Nephron progenitor cell (in vitro differentiated cells): ENCODE measurements at places on chromosomes 7 and 10.

DNA sequence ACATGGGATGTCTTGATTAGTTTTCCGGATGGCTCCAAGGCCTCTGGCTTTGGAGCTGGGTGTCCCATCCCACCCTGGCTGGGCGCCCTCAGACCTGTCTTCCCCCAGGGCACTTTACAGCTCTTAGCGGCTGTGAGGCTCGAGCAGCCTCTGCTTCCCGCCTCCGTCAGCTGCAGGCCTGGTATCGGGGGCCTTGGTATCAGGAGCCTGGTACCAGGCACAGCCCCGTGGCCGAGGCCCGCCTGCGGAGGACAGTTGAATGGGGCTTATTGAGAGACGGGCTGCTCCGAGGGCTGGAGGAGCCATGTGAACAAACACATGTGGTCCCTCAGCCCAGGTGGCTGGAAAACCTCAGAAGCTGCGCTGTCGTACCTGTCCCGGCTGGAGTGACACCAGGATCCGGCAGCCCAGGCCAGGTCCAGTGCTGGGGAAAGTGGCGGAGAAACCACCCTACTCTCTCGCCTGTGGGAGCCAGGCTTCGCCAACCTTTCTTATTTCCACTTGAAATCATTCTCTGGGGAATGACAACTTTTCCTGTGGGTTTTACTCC, 23.9 kb upstream of the AP5Z1 start:
- DNase-seq, result no peak

DNA sequence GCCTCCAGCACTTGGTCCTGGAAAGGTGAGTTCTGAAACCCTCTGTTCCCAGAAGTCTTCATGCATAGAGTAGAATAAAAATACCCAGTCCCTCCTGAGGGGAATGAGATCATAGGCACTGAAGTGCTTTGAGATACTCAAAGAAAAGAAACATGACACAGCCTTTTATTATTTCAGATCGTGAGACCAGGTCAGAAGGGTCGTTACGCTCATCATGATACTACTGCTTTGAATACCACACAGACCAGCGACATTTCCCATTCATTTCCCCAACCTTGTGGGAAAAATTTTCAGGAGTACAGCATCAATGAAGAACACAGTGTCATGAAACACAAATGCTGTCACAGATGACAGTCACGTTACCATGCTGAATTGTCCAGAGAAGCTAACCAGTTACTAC, 15.0 kb downstream of the CLRN3 start:
- no peak for DNase-seq

- peak; percentile 2 for DNase-seq
These were observed 322.7 kb downstream of the CRPPA start for GRCh38 chr7:16098585-16099179.

GRCh38 chr7:988426-988911, 5.5 kb downstream of the CYP2W1 start:
- DNase-seq, result no peak

DNA sequence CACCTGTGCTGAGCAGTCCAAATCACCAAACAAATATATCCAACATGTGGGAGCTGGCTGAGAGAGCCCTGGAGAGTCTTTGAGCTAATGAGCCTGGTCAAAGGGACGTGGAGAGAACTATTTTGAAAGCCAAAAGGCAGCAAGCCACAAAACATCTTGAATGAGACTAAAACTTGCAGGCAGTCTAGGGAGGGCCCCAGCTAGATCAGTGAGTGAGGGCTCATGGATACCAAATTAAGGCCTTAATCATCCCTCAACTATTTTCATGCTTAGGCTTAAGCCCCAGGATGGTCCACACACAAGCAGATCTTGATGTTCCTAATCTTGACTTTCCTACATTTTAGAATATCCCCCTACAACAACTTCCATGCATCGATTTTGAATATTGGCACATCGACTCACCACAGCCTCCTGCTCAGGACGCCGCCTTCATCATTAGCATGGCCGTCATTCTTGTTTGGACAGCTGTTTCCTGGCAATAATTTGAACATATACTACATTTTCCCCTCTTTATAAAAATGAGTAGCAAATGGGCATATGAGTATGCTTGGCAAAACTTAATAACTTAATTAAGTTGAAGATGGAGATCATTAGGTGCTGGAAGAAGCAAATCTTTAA, 86.9 kb upstream of the ADAM12 start:
- DNase-seq, result no peak

DNA sequence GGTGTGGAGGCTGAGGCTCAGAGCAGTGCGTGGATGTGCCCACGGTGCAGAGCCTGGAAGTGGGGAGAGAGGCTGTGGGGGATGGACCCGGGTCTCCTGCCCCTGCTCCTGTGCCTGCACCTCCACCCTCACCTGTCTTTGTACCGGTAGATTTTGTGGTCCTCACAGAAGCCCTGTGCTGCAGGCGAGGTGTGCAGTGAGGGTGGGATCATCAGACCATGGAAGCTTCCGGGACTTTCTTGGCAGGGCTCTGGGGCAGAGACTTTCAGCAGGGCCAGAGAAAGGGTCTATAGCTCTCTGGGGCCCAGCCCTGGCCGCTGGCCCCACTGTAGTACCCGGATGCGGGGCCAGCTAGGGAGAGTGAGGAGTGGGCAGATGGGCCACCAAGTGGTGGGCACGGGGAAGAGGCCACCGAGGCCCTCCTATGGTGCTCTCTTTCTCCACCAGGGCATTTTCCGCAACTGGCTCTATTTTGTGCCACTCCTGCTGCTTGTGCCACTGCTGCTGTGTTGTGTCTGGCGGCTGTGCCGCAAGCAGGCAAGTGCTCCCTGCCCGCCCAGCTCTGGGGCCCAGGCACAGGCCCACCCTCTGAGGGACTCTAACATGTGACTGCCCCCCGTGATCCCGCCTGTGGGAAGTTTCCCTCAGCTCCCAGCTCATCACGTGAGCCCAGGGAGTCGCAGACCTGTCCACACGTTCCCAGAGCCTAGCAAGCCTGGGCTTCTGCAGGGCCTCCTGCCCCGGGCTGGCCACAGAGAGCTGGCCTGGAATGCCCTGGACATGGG, 22.1 kb downstream of the ANTXRL start:
- no peak for DNase-seq

DNA sequence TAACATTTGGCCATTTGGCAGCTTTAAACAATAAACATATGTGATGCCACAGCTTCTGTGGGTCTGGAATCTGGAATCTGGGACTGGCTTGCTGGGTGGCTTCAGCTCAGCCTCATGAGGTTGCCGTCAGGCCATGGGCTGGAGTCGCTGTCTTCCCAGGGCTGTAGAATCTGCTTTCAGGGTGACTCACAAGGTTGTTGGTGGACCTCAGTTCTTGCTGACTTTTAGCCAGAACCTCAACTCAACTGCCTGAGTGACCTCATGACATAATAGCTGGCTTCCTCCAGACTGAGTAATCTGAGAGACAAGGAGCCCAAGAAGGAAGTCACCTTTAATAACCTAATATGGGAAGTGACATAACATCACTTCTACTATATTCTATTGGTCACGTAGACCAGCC, 44.6 kb upstream of the TSPAN13 start:
- DNase-seq, result no peak

DNA sequence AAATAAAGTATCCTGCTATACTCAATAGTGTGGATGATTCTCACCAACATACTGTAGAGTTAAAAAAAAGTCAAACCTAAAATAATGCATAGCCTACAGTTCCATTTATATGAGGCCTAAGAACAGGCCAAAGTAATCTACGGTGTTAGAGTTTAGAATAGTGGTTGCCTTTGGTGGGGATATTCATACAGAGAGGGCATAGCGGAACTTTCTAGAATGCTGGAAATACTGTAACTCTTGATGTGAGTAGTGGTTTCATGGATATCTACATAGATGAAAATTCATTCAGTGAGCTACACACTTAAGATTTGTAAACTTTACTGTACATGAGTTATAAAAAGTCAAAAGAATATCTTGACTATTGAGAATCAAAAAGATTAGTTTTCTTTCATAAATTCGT, 349.9 kb upstream of the NFE2L3 start:
- DNase-seq, result no peak

- DNase-seq, result no peak
These were observed 228.1 kb downstream of the ACTR3B start for GRCh38 chr7:152987656-152988055.

GRCh38 chr7:8785081-8785480, 351.7 kb downstream of the NXPH1 start:
- DNase-seq, result no peak

DNA sequence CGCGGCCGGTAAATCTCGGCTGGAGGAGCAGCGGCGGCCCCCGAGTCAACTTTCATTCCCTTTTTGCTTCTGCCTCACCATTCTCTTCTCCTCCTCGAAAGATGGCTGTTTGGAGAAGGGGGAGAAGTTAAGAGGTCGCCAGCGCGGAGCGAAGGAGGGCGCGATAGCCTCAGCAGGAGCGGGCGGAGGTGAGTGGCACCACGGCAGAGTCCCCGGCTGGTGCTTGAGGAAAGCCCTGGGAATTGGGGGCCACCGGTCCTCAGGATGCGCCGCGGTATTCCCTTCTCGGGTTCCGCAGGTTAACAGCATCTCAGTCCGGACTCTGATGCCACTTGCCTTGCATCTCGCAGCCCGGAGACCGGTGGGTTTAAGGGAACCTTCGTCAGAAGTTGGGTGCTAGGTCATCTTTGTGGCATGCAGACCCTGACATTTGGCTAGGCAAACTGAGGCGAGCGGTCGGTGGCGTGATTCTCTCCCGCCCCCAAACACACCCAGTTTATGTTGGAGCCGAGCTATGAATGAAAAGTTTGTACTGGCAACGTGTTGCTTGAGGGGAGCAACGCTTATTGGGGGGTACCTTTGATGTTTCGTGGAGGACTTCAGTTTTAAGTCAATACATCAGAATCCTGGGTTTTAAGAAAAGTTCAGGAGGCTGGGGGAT, 59.5 kb upstream of the PRPS1L1 start:
- no peak for DNase-seq

GRCh38 chr7:151061213-151062110, 2.1 kb downstream of the SLC4A2 start:
- no peak for DNase-seq

DNA sequence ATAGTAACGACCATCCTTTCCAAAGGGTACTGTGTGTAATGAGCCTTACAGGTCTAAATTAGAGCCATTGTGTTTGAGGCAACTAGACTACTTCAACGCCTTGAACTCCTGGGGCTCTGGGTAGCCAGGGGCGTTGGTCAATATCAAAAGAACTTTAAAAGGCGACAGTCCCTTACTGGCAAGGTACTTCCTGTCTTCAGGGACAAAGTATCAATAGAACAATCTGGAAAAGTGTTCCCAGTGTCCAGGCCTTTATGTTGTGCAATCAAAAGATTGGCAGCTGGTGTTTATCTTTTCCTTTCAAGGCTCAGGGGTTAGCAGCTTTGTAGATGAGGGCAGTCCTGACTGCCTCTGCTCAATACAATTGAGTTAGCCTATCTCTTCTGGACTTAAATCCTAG, 284.3 kb downstream of the PARD3 start:
- no peak for DNase-seq

- no peak for DNase-seq
These were observed 160.5 kb downstream of the ADAM12 start for GRCh38 chr10:126227762-126228134.

DNA sequence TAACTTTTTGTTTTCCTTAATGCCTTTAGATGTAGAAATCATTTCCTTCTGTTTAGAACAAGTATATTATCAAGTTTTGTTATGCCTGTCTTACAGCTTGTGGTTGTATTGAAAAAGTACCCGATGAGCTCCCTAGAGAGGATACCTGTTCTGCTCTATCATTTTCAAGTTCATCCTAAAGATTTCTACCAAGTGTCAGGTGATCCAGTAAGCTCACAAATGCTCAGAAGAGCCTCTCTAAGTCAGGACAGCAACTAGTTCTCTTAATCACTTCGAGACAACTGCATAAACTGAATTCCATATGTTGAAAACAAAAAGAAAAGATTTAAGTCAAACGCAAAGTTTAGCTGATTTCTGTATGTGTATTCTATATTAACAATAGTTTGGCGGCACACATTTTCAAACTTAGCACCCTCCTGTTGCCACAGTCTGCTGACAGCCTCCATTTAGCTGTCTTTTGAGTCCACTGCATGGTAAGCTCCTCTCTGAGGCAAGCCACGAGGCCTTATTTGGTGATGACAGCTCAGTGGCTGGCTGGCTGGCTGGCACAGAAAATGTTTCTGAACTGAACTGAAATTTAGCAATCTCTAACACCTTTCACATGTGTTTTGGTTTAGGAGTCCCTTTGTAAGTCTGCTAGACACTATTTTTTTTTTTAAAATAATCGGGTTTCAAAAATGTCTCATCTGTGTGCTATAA, 59.4 kb downstream of the SEMA3C start:
- no peak for DNase-seq

GRCh38 chr7:124718032-124718766, 47.4 kb downstream of the GPR37 start:
- DNase-seq, result no peak

- DNase-seq, result no peak
These were observed 6.8 kb upstream of the ANKRD22 start for GRCh38 chr10:88858491-88858890.

GRCh38 chr10:30823651-30824050, 194.1 kb upstream of the LYZL2 start:
- no peak for DNase-seq

DNA sequence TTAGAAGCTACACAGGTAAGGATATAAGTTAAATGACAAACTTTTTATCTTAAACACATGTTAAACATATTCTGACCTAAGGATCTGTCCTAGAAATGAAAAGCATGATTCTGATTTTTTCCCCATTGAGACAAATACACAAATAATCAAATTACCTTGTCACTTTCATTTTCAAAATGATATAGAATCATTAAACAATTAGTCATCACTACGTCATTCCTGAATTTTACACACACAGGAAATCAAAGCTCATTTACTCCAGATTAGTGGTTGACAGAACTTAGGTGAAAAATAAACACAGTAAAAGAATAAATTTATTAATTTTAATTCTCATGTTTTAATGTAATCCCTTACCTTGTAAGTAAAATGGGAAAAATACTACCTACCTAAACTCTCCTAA, 89.0 kb downstream of the AASS start:
- DNase-seq, result no peak

DNA sequence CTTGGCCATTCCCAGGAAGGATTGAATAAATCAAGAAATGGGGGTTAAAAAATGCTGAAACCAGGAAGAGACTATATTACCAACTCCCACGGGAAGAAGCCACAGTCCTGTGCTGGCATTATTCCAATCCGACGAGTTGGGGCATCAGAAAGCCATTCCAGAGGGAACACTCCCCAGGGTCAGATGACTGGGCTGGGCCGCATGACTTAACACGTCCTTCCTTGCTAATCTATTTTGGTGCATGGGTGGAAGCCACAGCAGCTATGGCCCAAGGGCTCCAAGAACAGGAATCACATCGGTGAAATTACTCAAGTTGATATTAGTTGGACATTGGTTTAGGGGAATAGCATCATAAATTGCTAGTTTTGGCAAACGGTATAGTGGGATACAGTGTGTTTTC, 592.9 kb upstream of the NRP1 start:
- no peak for DNase-seq

- DNase-seq, result no peak
These were observed 342.5 kb downstream of the PTEN start for GRCh38 chr10:88205842-88206446.

GRCh38 chr7:93047514-93048099, 70.2 kb downstream of the SAMD9 start:
- DNase-seq, result no peak

DNA sequence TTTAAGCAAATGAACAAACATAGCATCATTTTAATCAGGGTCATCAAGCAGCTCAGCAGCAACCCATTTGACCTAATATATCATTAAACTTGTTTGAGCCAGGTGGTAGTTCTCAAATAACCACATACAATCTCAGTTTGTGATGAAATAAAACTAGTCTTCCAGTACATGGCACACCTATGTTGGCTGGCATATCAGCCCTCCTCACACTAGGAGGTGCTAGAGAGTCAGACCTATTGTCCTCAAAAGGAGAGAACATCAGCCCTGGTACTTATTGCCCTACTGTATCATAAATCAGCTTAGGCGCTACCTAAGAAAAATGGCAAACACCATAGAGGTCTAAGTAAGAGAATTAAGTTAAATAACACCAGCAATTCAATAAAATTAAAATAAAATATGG, 81.7 kb downstream of the CABCOCO1 start:
- DNase-seq, result no peak
